ENCODE measurements at places on chromosomes 5 and 9.

GRCh38 chr9:129273136-129273895, 95.3 kb upstream of the IER5L start:
- no peak for DNase-seq

DNA sequence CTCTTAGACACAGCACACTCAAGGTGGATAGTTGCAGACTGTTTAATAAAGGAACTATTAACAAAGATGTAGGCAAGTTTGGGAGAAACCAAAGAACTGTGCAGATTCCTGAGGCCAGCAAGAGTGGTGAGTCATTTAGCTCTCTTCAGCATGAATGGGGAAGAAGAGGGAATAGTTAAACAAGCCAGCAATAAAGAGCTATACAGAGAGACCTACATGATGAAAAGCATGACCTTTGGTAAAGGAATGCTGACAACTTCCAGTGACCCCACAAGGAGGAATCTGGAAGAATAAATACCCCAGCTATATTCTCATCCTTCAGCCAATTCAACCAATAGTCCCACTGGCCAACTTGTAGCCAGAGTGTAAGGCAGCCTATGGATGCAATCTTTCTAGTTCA, 706.0 kb upstream of the GRAMD2B start:
- DNase-seq = no peak

DNA sequence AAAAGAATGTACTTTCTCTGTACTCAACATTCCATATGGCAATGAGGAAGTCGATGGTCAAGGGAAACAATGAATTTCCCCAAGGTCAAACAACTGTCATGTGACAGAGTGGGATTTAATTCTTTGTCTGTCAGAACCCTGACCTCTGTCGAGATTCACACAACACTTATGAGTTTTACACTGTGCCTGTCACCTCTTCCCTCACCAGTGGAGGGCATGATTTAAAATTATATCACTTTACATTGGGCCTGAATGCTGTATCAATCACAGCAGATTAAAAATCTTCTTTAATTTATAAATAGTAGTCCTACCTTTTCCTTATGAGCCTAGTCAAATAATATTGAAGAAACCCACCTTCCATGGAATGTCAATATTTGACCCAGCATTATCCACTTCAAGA, 276.7 kb downstream of the CDH10 start:
- no peak for DNase-seq

- DNase-seq = no peak
Measured at GRCh38 chr5:72837524-72838096, 21.1 kb downstream of the TNPO1 start.
